ENCODE measurements at places on chromosomes 3 and 15.

GRCh38 chr3:30188713-30189112 is 417.7 kb upstream of the TGFBR2 start:
- no peak for DNase-seq
- H3K27me3 ChIP-seq: no peaks in the 10 kb centered on the region
- no peaks in the 10 kb centered on the region for H3K4me1 ChIP-seq
- no peak overlapping the region for H3K27ac ChIP-seq

- H3K27me3 ChIP-seq: peaks cover 22% of the 10 kb centered on the region
- no peaks in the 10 kb centered on the region for H3K36me3 ChIP-seq
- no peak overlapping the region for H3K4me3 ChIP-seq
- H3K27ac ChIP-seq: no peak overlapping the region
- no peak for DNase-seq
Observed at GRCh38 chr3:73259856-73260255, 198.4 kb downstream of the EBLN2 start.

GRCh38 chr3:278300-279064 is 81.9 kb downstream of the CHL1 start:
- H3K27ac ChIP-seq: no peak overlapping the region
- H3K27me3 ChIP-seq: peaks cover 3% of the 10 kb centered on the region
- no peaks in the 10 kb centered on the region for H3K4me1 ChIP-seq
- no peaks in the 10 kb centered on the region for H3K36me3 ChIP-seq

DNA sequence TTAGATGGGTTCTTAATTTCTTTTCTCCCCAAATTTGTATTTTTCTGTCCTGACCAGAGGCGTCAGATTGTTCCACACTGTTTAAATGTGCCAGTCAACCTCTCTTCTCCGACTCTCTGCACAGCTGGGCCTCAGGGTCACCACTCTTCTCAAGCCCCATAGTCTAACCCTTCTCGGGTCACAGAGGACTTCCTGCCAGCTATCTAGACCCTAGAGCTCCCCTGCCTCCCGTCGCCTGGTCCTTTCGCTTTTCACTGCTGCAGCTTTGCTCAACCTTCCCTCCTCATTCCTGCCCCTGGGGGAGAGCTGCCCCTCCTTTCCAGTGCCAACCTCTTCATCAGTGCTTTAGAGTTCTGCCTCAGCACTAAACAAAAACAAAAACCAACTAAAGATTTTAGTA is 151.7 kb downstream of the ATG7 start:
- DNase-seq: no peak
- peaks cover 23% of the 10 kb centered on the region for H3K36me3 ChIP-seq
- no peak overlapping the region for H3K4me3 ChIP-seq
- H3K4me1 ChIP-seq: peaks cover 13% of the 10 kb centered on the region
- no peaks in the 10 kb centered on the region for H3K27me3 ChIP-seq

- H3K27ac ChIP-seq: no peak overlapping the region
- peaks cover 7% of the 10 kb centered on the region for H3K36me3 ChIP-seq
- H3K4me1 ChIP-seq: peaks cover 23% of the 10 kb centered on the region
- no peak for DNase-seq
- H3K4me3 ChIP-seq: no peak overlapping the region
- H3K27me3 ChIP-seq: no peaks in the 10 kb centered on the region
Observed at GRCh38 chr3:188239577-188239976, 85.6 kb downstream of the LPP start.

- no peaks in the 10 kb centered on the region for H3K36me3 ChIP-seq
- no peak overlapping the region for H3K4me3 ChIP-seq
- no peak for DNase-seq
- H3K27ac ChIP-seq: no peak overlapping the region
- H3K4me1 ChIP-seq: peaks cover 29% of the 10 kb centered on the region
Observed at GRCh38 chr15:52257734-52258062, 37.9 kb downstream of the MYO5C start.

- H3K4me3 ChIP-seq: no peak overlapping the region
- no peaks in the 10 kb centered on the region for H3K36me3 ChIP-seq
- no peaks in the 10 kb centered on the region for H3K27me3 ChIP-seq
- no peaks in the 10 kb centered on the region for H3K4me1 ChIP-seq
- no peak overlapping the region for H3K27ac ChIP-seq
Observed at GRCh38 chr3:9241956-9242355, 7.5 kb downstream of the SRGAP3 start.

DNA sequence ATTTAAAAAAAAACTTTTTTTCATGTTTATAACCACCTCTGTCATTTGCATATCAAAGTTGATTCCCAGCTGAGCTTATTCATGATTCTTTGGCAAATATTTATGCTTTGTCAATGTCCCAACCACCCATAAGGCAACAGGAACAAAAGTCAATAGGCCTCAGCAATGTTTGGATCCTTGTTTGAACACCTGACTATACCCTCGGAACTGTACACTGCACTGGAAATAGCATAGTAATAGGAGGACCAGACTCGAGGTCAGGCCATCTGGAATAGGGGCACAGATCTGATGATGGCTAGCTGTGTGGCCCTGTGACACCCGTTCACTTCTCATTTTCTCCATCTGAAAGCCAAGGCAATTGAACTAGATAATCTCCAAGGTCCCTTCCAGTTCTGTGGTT is 301.7 kb upstream of the ATP11B start:
- DNase-seq: no peak
- no peak overlapping the region for H3K27ac ChIP-seq
- no peak overlapping the region for H3K4me3 ChIP-seq
- H3K4me1 ChIP-seq: no peaks in the 10 kb centered on the region
- H3K27me3 ChIP-seq: no peaks in the 10 kb centered on the region

DNA sequence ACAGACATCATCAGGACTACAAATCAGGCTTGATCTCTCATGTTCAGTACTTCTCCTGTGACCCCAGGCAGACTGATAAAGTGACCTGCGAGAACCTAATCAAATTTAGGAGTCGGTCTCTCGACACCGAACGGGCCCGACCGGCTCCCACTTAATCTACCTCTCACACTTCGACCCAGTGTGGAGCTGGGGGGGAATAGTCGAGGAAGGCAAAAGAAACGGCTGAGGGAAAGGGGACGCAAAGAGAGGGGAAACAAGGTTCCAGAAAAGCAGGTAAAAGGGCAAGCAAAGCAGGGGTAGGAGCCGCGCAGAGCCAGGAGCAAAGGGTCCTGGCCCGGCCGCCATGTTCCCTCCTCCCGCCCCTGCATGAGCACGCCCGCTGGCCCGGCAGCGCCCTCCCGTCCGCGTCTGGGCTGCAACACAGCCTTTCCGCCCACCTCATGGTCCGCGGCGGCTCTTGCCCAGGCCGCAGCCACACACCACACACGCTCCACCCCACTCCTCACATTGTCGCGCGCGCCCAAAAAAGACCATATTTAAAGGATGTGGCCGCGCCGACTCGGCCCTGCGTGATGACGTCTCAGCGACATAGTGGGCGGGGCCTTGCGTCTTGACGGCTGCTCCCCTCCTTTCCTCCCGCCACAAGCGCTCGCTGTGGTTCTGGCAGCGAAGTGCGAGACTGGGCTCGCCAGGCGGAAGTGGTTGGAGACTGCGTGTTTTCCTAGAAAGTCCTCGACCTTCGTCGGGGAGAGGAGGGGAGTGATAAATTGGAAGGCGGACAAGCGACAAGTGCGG is at the start of gene ICE2:
Gene ICE2 (minus strand): TSS at position 577 of the 795 bp plus-strand sequence. CDS start 1,165 bp downstream, outside the sequence.
- peaks cover 15% of the 10 kb centered on the region for H3K36me3 ChIP-seq
- DNase-seq: peak; percentile 98
- H3K4me1 ChIP-seq: peaks cover 44% of the 10 kb centered on the region
- H3K27ac ChIP-seq: peak within 1 kb of the TSS; percentile 94
- peak within 1 kb of the TSS; percentile 93 for H3K4me3 ChIP-seq

GRCh38 chr3:27072810-27073651 is 296.2 kb downstream of the NEK10 start:
- no peaks in the 10 kb centered on the region for H3K36me3 ChIP-seq
- H3K27ac ChIP-seq: no peak overlapping the region
- H3K27me3 ChIP-seq: peaks cover 7% of the 10 kb centered on the region
- H3K4me1 ChIP-seq: no peaks in the 10 kb centered on the region
- no peak for DNase-seq

GRCh38 chr15:25824618-25825017 is 38.5 kb downstream of the ATP10A start:
- H3K4me1 ChIP-seq: peaks cover 58% of the 10 kb centered on the region
- no peak overlapping the region for H3K27ac ChIP-seq
- H3K27me3 ChIP-seq: no peaks in the 10 kb centered on the region
- no peak overlapping the region for H3K4me3 ChIP-seq
- no peak for DNase-seq

GRCh38 chr3:98763076-98763475 is at the start of gene ST3GAL6:
Gene ST3GAL6, plus strand, starts transcription at chr3:98763340. Its CDS starts 5,101 bp downstream, at chr3:98768441.
- no peaks in the 10 kb centered on the region for H3K4me1 ChIP-seq
- H3K4me3 ChIP-seq: no peak within 1 kb of the TSS
- DNase-seq: no peak
- H3K27ac ChIP-seq: no peak within 1 kb of the TSS

GRCh38 chr3:112774293-112774926 is 72.3 kb downstream of the CD200R1L start:
- peaks cover 23% of the 10 kb centered on the region for H3K4me1 ChIP-seq
- DNase-seq: no peak
- no peaks in the 10 kb centered on the region for H3K27me3 ChIP-seq
- no peak overlapping the region for H3K27ac ChIP-seq
- H3K36me3 ChIP-seq: no peaks in the 10 kb centered on the region
- H3K4me3 ChIP-seq: no peak overlapping the region

DNA sequence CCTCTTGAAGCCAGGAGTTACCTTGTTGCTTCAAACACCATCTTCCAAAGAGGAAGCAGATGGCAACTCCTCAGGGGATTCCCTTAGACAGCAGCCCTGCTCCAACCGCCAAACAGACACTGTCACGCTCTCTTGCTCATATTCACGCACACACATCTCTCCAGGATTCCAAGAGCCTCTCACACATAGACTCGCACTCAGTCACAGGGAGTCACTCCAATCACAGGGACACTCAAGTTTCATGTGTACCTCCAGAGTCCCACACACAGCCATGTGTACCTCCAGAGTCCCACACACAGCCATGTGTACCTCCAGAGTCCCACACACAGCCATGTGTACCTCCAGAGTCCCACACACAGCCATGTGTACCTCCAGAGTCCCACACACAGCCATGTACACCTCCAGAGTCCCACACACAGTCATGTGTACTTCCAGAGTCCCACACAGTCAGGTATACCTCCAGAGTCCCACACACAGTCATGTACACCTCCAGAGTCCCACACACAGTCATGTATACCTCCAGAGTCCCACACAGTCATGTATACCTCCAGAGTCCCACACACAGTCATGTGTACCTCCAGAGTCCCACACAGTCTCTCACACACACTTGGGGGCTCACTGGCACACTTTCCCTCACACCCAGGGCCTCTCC is 6.1 kb downstream of the VWA5B2 start:
- H3K36me3 ChIP-seq: no peaks in the 10 kb centered on the region
- H3K27ac ChIP-seq: no peak overlapping the region
- no peak overlapping the region for H3K4me3 ChIP-seq
- DNase-seq: no peak
- peaks cover 21% of the 10 kb centered on the region for H3K27me3 ChIP-seq
- H3K4me1 ChIP-seq: peaks cover 8% of the 10 kb centered on the region

DNA sequence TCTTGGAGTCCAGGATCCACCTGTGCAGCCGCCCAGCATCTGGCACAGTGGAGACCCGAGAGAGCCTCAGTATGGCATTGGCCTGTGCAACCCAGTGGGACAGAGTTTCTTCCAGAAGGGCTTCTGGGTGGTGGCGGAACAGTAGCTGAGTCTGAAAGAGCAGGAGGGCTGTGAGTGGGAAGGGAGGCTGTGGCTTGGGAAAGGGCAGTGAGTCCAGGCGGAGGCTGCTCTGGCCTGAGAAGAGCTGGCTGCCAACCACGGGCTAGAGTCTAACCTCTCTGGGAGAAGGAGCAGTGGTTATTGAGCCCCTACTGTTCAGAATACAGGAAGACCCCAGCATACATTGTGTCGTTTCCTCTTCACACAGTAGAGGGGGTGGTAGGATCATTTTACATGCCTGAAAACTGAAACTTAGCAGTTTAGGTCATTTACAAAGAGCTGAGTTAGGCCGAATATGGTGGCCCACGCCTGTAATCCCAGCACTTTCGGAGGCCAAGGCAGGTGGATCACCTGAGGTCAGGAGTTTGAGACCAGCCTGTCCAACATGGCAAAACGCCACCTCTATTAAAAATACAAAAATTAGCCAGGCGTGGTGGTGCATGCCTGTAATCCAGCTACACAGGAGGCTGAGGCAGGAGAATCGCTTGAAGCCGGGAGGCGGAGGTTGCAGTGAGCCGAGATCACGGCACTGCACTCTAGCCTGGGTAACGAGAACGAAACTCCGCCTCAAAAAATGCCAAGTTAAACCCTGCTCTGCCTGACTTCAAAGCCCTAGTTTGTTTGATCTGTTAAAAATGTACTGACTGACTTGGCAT is 3.2 kb downstream of the AEN start:
- peak overlapping the region; percentile 90 for H3K4me3 ChIP-seq
- DNase-seq: peak; percentile 52
- peaks cover 66% of the 10 kb centered on the region for H3K4me1 ChIP-seq
- H3K27ac ChIP-seq: peak overlapping the region; percentile 97
- H3K36me3 ChIP-seq: peaks cover 71% of the 10 kb centered on the region

GRCh38 chr15:93719921-93720351 is 511.4 kb upstream of the MCTP2 start:
- H3K4me1 ChIP-seq: no peaks in the 10 kb centered on the region
- no peak for DNase-seq
- peaks cover 7% of the 10 kb centered on the region for H3K27me3 ChIP-seq

DNA sequence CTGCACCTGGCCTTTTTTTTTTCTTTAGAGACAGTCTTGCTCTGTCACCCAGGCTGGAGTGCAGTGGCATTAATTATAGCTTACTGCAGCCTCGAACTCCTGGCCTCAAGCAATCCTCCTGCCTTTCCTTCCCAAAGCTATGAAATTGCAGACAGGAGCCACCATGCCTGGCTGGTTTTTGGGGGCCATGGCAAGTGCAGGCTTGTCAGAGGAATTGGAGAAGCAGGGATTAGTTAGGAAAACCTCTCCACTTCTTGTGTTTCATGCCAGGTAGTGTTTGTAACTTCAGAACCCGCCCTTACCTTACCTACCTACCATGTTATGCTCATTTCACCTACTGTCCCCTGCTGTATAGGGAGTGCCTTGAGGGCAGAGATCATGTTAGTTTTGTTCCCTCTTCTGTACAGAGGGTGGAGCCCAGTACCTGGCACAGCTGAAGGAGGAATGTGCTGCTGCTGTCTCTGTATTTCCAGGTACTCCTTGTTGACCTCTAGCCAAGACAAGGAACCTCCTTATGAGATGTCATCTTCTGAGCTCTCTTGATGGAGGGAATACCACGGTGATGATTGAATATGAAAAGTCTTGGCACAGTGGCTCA is 43.8 kb downstream of the TRAK1 start:
- no peak overlapping the region for H3K4me3 ChIP-seq
- H3K36me3 ChIP-seq: peaks cover 7% of the 10 kb centered on the region
- DNase-seq: no peak
- no peaks in the 10 kb centered on the region for H3K27me3 ChIP-seq
